ENCODE measurements at places on chromosomes 13 and 19.

GRCh38 chr19:38658462-38659306, 11.2 kb downstream of the ACTN4 start:
- DNase-seq: no peak

- DNase-seq: no peak
Measured at GRCh38 chr13:102402290-102402689, 442 bp upstream of the FGF14 start.

DNA sequence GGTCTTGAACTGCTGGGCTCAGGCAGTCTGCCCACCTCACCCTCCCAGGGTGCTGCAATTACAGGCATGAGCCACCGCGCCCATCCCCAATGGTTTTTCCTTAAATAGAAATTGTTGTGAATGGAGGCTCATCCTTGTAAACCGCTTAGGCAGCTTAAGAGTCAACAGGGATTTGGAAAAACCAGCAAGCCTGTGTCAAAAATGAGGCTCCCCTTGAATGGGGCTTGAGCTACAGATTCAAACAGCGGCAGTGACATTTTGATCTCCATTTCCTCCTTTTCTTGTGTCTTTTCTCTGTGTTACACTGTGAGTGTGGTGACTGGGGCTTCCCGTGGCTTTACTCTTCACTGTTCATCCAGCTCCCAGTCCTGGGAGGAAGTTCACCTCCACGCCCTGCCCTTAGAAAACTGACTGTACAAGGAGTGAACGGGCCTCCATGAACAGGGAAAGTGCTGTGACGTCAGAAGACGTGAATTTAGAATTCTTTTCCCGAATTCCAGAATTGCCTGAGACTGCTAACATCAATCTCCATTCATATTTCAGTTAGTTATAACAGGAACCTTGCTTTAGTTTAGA, 15.3 kb upstream of the RAB8A start:
- DNase-seq: no peak

- no peak for DNase-seq
Measured at GRCh38 chr13:43196086-43196621, 172.8 kb downstream of the DNAJC15 start.

DNA sequence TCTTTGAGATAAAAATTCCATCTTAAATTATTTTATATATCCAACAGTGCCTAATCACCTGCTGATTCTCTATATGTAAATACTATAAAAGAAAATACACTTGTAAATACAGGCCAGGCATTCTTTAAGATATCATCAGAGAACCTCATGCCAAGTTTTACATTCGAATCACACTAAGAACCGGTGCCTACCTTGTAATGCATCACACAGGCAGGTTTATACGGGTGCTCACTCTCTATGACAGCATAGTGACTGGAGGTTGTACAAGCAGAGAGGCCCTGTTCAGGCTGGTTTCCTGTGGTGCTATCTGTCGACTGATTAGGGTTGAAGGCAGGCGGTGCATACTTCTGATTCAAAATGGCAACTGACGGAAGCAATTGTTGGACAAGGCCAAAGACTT, 141.3 kb upstream of the FBXL3 start:
- DNase-seq: no peak

GRCh38 chr13:28658539-28658795, 463 bp upstream of the POMP start:
- DNase-seq: no peak

DNA sequence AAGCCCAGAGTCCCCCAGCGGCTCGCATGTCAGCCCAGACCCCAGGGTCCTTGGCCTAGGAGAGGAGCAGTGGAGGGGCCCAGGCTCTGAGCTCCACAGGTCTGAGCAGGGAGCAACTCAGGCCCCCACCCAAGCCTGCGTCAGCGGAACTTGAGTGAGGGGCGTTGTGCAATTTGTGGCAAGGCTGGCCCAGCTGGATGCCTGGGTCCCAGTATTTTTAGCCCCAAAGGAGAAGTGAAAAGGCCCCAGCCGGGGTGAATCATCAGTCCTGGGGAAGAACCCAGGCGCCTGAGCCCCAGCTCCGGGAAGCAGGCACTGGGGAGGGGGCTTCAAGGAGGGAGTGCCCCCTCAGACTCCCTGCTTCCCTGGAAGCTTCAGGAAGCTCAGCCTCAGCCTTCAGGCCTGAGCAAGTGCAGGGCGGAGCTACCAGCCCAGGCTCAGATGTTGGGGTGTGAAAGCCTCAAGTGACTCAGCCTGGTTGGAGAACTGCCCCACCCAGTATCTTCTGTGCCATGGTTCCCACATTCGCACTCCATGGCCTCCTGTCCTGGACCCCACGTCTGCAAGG, 7.2 kb downstream of the MED29 start:
- DNase-seq: no peak

GRCh38 chr19:40630571-40631160, 29.5 kb downstream of the LTBP4 start:
- no peak for DNase-seq

- no peak for DNase-seq
Measured at GRCh38 chr19:44803442-44804428, 5.2 kb upstream of the BCAM start.

- DNase-seq: no peak
Measured at GRCh38 chr13:94053986-94054593, 425.4 kb downstream of the DCT start.

GRCh38 chr13:20782116-20782708, 8.5 kb upstream of the EEF1AKMT1 start:
- DNase-seq: no peak

DNA sequence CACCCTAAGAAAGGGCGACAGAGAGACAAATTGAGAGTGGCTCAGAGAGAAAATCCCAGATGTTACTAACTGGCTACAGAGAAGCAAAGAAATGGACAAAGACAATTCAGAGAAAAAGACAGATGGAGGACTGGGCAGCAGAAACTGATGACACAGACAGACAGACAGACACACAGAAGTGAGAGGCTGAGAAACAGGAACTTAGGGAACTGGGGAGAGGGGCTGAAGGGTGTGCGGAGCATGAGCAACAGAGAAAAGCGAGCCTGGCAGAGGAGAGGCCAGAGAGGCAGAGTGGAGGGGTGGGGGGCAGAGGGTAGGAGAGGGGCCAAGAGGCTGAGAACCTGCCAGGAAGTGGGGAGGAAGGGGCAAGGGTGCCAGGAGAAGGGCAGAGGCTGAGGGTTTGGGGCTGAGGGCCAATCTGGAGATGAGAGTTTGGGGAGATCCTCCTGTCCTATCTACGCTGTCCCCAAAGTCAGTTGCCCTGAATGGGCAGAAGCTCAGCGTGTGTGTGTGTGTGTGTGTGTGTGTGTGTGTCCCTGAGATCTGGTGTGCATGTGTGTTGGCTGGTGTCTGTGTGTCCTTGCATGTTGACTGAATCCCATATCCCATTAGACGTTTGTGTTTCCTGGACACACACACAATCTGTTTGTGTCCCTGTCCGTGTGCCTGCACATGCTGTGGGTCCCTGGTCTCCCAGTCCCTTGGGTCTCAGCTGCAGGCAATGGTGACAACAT, 5.6 kb upstream of the ERFL start:
- DNase-seq: no peak

DNA sequence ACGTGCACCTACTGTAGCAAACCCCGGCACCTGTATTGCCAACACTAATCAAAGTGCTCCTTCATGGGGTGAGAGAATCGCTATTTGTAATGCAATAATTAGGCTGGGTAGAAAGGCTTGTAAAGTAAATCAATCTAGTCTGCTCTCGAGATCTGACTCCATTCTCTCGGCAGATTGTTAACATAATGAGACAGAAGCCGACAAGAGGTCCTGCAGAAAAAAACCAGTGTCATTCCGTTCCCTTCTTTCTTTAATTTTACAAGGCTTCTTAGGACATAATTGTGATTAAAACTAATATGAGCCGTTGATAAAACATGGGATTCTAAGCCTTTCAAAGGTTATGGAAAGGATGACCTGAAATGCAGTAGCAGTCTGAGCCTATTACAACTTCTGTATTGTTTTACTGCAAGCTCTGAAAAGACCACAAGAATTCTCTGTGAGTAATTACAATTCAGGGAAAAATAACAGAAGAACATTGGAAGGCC, 530.0 kb downstream of the PCDH9 start:
- DNase-seq: no peak

GRCh38 chr13:34637138-34637537, 304.9 kb upstream of the NBEA start:
- no peak for DNase-seq

DNA sequence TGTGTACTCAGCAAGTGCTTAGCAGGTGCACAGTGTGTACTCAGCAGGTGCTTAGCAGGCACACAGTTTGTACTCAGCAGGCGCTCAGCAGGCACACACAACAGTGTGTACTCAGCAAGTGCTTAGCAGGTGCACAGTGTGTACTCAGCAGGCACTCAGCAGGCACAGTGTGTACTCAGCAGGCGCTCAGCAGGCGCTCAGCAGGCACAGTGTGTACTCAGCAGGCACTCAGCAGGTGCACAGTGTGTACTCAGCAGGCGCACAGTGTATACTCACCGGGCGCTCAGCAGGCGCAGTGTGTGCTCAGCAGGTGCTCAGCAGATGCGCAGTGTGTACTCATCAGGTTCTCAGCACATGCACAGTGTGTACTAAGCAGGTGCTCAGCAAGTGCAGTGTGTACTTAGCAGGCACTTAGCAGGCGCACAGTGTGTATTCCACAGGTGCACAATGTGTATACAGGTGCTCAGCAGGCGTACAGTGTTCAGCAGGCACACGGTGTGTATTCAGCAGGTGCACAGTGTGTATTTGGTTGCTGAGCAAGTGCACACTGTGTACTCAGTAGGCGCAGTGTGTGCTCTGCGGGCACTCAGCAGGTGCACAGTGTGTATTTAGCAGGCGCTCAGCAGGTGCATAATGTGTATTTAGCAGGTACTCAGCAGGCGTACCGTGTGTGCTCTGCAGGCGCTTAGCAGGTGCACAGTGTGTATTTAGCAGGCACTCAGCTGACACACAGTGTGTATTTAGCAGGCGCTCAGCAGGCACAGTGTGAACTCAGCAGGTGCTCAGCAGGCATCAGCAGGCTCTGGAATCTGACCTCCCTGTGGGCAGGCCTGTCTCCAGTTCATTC, 15.1 kb downstream of the CRTC1 start:
- no peak for DNase-seq

GRCh38 chr19:13978351-13979243, 26.3 kb downstream of the DCAF15 start:
- no peak for DNase-seq

GRCh38 chr13:84739021-84739420, 856.7 kb upstream of the SLITRK1 start:
- DNase-seq: no peak

GRCh38 chr13:26872525-26873385, 112.2 kb upstream of the GPR12 start:
- DNase-seq: peak; percentile 3

- no peak for DNase-seq
Measured at GRCh38 chr13:41939398-41939797, 21.5 kb downstream of the VWA8 start.

DNA sequence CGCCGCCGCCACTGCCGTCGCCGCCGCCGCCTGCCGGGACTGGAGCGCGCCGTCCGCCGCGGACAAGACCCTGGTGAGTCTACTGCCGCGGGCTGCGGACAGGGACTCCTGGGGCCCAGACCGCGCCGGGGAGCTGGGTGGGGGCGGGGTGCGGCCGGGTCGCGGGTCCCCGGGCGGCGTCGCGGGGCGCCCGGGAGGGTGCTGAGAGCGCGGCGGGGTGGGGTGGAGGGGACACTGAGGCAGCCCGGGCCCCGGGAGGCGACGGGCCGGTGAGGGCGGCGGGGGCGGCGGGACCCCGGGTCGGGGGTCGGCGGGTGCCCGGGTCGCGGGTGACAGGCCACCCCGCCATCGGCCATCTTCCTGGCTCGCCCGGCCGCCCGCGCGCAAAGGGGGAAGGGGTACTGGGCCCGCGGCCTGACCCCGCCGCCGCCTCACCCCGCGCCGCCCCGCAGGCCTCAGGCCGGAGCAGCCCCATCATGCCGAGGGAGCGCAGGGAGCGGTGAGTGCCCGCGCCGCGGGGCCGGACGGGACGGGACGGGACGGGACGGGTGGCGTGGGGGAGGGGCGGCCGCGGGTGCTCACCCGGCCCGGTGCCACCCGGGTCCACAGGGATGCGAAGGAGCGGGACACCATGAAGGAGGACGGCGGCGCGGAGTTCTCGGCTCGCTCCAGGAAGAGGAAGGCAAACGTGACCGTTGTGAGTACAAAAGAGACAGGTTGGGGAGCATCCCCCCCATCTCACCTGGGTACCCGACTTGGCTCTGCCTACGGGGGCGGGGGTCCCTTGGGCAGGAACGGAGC, 489 bp downstream of the CCNE1 start:
- DNase-seq: peak; percentile 2

DNA sequence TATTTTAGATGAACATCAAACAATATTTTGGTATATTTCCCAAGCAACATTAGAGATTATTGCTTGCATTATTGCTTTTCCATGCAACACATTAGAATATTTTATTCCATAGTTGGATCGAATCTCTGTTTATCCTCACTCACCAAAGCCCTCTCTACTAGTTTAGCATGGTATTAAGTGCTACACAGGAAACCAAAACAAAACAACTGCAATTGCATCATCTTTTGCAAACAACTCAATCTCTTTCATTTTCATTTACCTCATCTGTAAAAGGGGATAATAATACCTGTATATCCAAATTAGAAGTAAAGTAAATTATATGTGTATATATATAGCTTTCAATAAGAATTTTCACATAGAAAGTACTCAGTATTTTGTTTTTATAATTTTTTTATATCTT, 147.8 kb upstream of the PCDH9 start:
- no peak for DNase-seq

GRCh38 chr19:17325133-17325532, 9.5 kb downstream of the ANO8 start:
- DNase-seq: no peak

DNA sequence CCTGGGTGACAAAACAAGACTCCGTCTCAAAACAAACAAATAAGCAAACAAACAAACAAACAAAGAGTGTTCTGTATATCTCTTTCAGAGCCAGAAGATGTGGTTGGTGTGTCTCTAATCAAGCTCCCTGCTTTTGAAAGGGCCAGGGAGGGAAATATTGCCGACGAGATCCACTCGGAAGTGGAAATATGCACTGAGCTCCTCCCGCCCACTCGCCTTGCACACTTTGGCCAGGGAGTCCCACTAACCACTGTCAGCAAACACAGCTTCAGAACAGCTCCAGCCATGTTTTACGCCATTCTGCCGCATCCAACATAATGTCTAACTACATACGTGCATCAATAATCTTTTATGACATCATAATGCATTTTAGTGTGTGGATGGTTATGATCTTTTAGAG, 155.5 kb upstream of the VSTM2B start:
- DNase-seq: no peak

GRCh38 chr19:913080-913748, at the start of gene R3HDM4:
Gene R3HDM4, minus strand, starts transcription at chr19:913219. Its CDS starts 62 bp downstream, at chr19:913157.
- peak; percentile 81 for DNase-seq

DNA sequence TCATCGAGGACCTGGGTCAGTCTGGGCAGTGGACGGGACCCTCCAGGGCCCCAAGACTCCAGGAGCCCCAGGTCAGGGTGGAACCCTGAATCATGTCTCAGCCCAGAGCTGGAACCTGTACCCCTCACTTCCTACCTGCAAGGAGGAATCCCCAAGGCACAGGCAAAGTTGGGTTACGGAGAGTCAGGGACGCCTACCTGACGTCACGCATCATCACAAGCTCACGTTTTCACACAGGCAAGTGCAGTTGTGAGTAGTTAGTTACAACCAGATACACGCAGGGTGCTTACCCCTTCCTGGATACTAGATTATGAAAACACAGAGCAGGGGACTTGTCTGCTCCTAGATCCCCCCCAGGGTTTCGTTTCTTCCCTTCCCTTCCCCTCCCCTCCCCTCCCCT, 1.9 kb downstream of the RETN start:
- no peak for DNase-seq

Data from activated CD8-positive, alpha-beta memory T cell treated with anti-CD3 and anti-CD28 coated beads for 1 hour (primary cell).